Fibroblast of lung (primary cell): ENCODE measurements at places on chromosomes 7 and 10. TPM values are rescaled to one million over a fixed set of nuclear protein-coding genes. Genes with fewer than 3 reads are reported as not detected.

GRCh38 chr7:135710417-135711138 is 17.4 kb downstream of the SLC13A4 start:
- DNase-seq: no peak

GRCh38 chr10:102327641-102328040 is 67.9 kb upstream of the NFKB2 start:
- no peak for DNase-seq

GRCh38 chr7:1163121-1163520 is 3.1 kb upstream of the ZFAND2A start:
- peak; percentile 38 for DNase-seq

Gene AKR1B1
- total RNA-seq: 89.6 and 213 TPM in 2 replicates

DNA sequence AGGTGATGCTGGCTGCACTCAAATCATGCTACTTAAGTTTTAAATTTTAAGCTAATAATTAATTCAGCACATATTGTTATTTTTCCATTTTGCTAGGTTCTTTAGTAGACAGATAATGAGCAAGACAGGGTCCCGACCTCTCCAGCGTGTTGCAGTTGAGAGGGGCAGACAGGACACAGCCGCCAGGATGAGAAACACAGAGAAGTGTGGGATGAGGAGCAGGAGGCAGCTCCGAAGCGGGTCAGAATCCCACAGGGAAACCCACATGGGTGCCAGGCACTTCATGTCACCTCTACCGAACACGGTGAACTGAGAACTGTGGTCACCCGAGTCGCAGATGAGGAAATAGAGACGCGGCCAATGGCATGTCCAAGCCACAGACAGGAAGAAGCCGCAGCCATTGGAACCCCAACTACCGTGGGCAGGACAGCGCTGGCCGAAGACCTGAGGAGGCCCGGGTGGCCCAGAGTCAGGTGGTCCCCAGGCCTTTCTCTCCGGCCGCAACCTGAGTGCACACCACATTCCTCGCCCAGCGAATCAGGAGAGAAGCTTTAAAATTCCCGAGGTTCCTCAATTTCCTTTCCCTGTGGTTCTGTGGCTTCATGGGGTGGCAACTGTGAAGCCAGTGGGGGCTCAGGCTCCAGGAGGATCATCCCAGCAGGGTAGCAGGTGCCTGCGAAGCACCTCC is 213.0 kb downstream of the DNAJB6 start:
- no peak for DNase-seq

Gene BICC1
- 62.7 and 64.7 TPM in 2 replicates for total RNA-seq

Gene PTPN12
- total RNA-seq: 42.3 and 42.6 TPM in 2 replicates

Gene HABP2
- not detected in 2 replicates for total RNA-seq
